ENCODE measurements at places on chromosomes 6 and 20. TPM values are rescaled to one million over a fixed set of nuclear protein-coding genes. Genes with fewer than 3 reads are reported as not detected.

Gene ZCCHC3
- total RNA-seq = 37.2 TPM

Gene LGSN
- total RNA-seq = 10.8 TPM

Gene MYBL2
- 345 TPM for total RNA-seq

Gene TRMT6
- 30.0 TPM for total RNA-seq

Gene KHDC1
- total RNA-seq = 8.6 TPM

DNA sequence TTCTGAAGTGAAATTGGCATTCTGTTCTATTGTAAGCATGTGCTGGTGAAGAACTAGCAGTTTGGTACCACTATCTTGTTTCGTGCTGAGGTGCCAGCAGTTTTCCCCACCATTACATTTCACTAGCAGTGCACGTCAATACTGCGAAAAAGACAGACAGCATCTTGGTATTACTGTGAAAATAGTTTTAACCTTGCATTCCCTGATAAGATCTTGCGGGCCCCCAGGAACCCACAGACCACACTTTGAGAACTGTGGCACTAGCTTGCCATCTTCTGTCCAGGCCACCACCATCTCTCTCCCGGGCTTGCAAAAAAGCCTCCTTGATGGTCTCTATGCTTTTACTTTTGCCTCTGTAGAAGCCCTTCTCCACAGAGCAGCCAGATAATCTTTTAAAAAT, 185.7 kb downstream of the BACH2 start:
- H3K27me3 ChIP-seq = no peaks in the 10 kb centered on the region
- no peaks in the 10 kb centered on the region for H3K36me3 ChIP-seq
- no peak for DNase-seq
- no peak overlapping the region for H3K4me3 ChIP-seq

DNA sequence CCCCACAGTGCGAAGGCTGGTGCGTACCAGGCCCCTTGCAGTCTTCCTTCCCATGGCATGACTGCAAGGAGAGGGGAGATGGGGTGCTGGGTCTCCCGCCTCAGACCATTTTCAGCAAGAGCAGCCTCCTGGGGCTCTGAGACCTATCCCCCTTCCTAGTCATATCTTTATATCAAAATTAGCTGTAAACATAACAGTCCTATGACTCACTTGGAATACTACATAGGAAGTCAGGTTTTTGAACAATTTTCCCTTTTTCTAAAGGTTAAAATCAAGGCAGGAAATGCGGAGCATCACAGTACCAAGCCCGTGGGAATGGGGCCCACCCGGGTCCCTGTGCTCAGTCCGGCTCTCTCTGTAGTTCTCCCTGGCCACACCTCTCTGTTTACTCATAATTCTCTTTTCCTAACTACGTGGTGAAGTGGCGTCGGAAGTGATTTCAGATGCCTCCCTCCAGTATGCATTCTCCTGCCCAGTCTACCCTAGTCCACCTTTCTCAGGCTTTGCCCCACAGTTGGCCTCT, 109.8 kb upstream of the TMEM170B start:
- no peaks in the 10 kb centered on the region for H3K27me3 ChIP-seq
- H3K36me3 ChIP-seq = no peaks in the 10 kb centered on the region
- H3K4me3 ChIP-seq = no peak overlapping the region
- DNase-seq = no peak

GRCh38 chr20:62506791-62507190, 31.0 kb upstream of the GATA5 start:
- no peak for DNase-seq
- no peaks in the 10 kb centered on the region for H3K36me3 ChIP-seq
- H3K4me1 ChIP-seq = peaks cover 9% of the 10 kb centered on the region
- no peak overlapping the region for H3K4me3 ChIP-seq
- no peaks in the 10 kb centered on the region for H3K27me3 ChIP-seq
- no peak overlapping the region for H3K27ac ChIP-seq

DNA sequence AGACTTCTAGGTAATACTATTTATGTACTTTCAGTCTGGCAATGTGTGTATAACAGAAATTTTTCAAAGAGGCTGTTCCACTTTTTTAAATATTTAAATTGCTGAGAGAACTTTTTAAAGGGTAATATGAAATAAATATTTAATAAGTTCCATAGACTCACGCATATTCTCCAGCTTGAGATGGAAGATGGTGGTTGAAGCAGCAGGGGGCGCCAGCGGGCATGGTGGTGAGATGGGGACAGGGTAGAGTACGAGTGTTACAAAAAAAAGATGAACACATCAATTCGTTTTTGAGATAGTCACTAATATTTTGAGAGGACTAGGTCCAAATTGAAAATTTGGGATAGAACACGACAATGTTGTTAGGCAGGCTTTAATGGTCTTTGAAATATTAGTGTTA, 68.4 kb downstream of the RSPO3 start:
- H3K27ac ChIP-seq = no peak overlapping the region
- DNase-seq = peak; percentile 69
- H3K36me3 ChIP-seq = no peaks in the 10 kb centered on the region
- H3K27me3 ChIP-seq = no peaks in the 10 kb centered on the region
- no peaks in the 10 kb centered on the region for H3K4me1 ChIP-seq
- H3K4me3 ChIP-seq = no peak overlapping the region

DNA sequence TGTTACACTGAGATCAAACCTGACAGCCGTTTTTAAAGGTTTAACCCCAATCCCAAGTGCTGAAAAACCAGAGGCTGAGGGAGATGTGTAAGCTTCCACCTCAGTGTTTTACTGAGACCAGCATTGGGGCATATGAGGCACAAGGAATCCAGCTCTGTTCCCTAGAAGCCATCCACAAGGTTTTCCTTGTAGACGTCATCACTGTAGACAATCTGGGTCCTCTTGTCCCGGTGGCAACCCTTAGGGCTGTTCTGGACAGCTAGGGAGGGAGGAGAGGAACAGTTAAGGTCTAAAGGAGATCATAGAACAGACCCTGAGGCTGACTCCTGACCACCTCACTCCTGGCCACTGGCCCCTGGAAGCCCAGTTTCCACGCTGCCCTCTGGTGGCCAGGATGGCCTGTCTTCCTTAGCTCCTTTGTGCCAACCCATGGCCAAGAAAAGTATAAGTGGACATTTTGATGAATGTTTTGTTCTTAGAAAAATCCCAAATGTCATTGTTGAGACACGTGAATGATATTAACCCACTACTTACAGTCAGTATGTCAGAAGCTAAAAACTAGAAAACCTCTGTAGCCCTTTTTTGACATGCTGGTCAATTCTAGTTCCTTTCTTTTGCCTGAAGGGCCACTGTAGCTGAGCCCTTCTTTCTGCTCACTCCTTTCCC, 6.4 kb downstream of the CFB start:
- DNase-seq = peak; percentile 65
- no peaks in the 10 kb centered on the region for H3K27me3 ChIP-seq
- peaks cover 7% of the 10 kb centered on the region for H3K4me1 ChIP-seq
- H3K4me3 ChIP-seq = no peak overlapping the region
- H3K27ac ChIP-seq = no peak overlapping the region

- DNase-seq = no peak
- H3K4me3 ChIP-seq = no peak overlapping the region
- no peaks in the 10 kb centered on the region for H3K27me3 ChIP-seq
- H3K4me1 ChIP-seq = peaks cover 6% of the 10 kb centered on the region
- no peak overlapping the region for H3K27ac ChIP-seq
Measured at GRCh38 chr6:56851541-56852259, 103.2 kb upstream of the BEND6 start.

DNA sequence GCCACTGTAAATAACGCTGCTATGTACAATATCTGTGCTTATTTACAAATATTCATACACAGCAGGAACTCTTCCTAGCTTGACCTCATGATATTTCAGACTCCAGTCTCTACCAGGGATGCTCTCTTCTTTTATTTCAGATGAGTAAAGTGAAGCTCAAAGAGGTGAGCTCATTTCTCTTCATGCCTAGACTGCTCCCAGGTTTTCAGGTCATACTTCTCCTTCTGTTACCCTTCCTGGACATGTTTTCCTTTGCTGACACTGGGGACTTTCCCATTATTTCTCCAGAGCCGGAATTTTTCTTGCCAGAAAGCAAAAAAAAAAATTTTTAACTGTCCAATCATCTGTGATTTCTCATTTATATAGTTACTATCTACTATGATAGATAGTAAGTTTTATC, 147.2 kb upstream of the DST start:
- no peak overlapping the region for H3K27ac ChIP-seq
- H3K27me3 ChIP-seq = no peaks in the 10 kb centered on the region
- H3K4me3 ChIP-seq = no peak overlapping the region

- DNase-seq = peak; percentile 20
- no peaks in the 10 kb centered on the region for H3K36me3 ChIP-seq
- H3K27ac ChIP-seq = peak overlapping the region; percentile 67
Measured at GRCh38 chr20:21017528-21018085, 88.6 kb downstream of the LINC00237 start.

GRCh38 chr6:75446241-75446880, 47.2 kb downstream of the FILIP1 start:
- no peaks in the 10 kb centered on the region for H3K4me1 ChIP-seq
- no peak overlapping the region for H3K4me3 ChIP-seq
- H3K36me3 ChIP-seq = no peaks in the 10 kb centered on the region
- no peak for DNase-seq
- H3K27ac ChIP-seq = no peak overlapping the region

- no peaks in the 10 kb centered on the region for H3K36me3 ChIP-seq
- no peak for DNase-seq
- H3K4me1 ChIP-seq = peaks cover 6% of the 10 kb centered on the region
- no peaks in the 10 kb centered on the region for H3K27me3 ChIP-seq
- H3K4me3 ChIP-seq = no peak overlapping the region
- H3K27ac ChIP-seq = no peak overlapping the region
Measured at GRCh38 chr6:121365536-121366521, 31.5 kb upstream of the TBC1D32 start.

- H3K4me1 ChIP-seq = peaks cover 55% of the 10 kb centered on the region
- no peaks in the 10 kb centered on the region for H3K27me3 ChIP-seq
- H3K4me3 ChIP-seq = no peak overlapping the region
- H3K27ac ChIP-seq = peak overlapping the region; percentile 90
- no peaks in the 10 kb centered on the region for H3K36me3 ChIP-seq
Measured at GRCh38 chr6:37134036-37134395, 35.9 kb upstream of the PIM1 start.

GRCh38 chr6:15628499-15629131, 34.2 kb downstream of the DTNBP1 start:
- H3K36me3 ChIP-seq = no peaks in the 10 kb centered on the region
- peaks cover 6% of the 10 kb centered on the region for H3K4me1 ChIP-seq
- no peak overlapping the region for H3K4me3 ChIP-seq

GRCh38 chr6:4760773-4761172, 15.4 kb upstream of the CDYL start:
- H3K27me3 ChIP-seq = no peaks in the 10 kb centered on the region
- H3K4me1 ChIP-seq = no peaks in the 10 kb centered on the region
- H3K36me3 ChIP-seq = no peaks in the 10 kb centered on the region
- no peak overlapping the region for H3K27ac ChIP-seq
- DNase-seq = no peak

DNA sequence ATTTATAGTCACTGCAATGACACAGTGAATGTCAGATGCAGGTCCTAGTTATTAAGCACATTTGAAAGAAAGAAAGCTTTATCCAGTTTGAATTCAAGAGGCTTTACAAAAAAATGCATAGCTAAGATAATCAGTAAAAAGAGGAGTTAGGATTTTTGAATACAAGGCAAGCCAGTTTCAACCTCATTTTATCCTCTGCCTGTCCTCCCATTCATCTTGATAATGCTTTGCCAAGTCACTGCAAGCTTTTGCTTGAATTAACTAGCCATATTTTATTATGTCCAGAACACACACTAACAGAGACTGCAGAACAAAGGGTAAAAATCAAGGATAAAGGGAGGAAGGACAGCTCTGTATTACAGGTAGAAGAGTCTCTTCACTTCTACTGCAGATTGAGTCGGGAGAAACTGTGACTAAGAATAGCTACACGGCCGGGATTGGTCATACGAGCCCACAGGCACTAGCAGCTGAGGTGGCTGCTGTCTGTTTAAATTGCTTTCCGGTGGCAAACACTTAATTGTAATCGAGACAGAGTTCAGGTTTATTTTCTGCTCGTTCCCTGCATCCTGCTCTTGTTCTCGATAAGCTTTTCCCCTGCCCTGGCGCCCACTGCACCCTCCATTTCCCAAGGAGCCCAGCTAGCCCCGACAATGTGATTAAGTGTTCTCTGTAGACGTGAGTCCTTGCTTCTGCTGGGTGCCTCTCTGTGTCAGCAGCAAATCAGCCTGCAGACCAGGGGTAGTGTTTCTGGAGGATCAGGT, 30.5 kb upstream of the AKAP12 start:
- H3K27me3 ChIP-seq = no peaks in the 10 kb centered on the region
- no peak overlapping the region for H3K27ac ChIP-seq
- DNase-seq = no peak
- H3K4me1 ChIP-seq = no peaks in the 10 kb centered on the region

DNA sequence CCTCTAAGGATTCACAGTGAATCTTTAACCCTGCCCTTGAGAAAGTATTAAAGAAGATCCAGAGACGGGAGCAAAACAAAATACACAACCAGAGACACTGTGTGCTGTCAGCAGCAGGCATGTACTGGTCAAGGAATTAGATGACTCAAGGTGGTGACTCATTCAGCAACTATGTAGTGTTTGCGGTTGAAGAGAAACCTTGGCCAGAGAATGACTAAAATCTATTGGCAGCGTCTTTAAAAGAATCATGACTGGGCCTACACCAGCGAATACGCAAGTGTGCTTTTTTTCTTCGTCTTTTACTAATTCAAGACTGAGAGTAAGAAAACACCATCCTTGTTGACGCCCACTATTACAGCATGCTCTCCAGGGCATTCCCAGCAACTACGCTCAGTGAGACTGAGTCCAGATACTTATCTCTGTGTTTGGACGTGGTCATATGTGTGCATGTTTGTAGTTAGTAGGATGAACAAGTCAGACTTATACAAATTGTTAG, 72.4 kb upstream of the BACH2 start:
- H3K27ac ChIP-seq = peak overlapping the region; percentile 73
- H3K36me3 ChIP-seq = no peaks in the 10 kb centered on the region
- H3K4me3 ChIP-seq = no peak overlapping the region
- H3K4me1 ChIP-seq = peaks cover 11% of the 10 kb centered on the region

- no peaks in the 10 kb centered on the region for H3K27me3 ChIP-seq
- H3K36me3 ChIP-seq = no peaks in the 10 kb centered on the region
- no peak overlapping the region for H3K4me3 ChIP-seq
- no peak overlapping the region for H3K27ac ChIP-seq
- no peak for DNase-seq
Measured at GRCh38 chr6:2562721-2563451, 187.8 kb downstream of the MYLK4 start.

DNA sequence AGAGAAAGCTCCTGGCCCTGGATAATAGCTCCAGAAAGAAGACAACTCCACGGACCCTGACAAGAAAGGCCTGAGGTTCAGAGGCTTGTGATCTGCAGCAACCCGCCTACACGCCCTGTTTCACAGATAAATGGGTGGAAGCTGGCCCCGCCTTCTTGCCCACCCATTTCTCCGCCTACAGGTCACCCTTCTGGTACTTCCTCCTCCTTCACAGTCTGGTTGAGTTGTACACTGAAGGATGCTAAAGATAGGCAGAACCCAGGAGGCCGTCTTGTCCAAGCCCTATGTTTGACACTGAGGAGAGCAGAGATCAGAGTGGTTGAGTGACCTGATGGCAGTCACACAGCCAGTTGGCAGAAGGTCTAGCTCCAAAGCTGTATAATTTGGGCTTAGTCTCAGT, 34.2 kb upstream of the MDGA1 start:
- DNase-seq = peak; percentile 46
- H3K27me3 ChIP-seq = no peaks in the 10 kb centered on the region
- H3K27ac ChIP-seq = no peak overlapping the region
- no peak overlapping the region for H3K4me3 ChIP-seq
- H3K36me3 ChIP-seq = no peaks in the 10 kb centered on the region

All from Caco-2 (cell line).